KG1 (cell line): ENCODE measurements at places on chromosomes 11 and 22.

DNA sequence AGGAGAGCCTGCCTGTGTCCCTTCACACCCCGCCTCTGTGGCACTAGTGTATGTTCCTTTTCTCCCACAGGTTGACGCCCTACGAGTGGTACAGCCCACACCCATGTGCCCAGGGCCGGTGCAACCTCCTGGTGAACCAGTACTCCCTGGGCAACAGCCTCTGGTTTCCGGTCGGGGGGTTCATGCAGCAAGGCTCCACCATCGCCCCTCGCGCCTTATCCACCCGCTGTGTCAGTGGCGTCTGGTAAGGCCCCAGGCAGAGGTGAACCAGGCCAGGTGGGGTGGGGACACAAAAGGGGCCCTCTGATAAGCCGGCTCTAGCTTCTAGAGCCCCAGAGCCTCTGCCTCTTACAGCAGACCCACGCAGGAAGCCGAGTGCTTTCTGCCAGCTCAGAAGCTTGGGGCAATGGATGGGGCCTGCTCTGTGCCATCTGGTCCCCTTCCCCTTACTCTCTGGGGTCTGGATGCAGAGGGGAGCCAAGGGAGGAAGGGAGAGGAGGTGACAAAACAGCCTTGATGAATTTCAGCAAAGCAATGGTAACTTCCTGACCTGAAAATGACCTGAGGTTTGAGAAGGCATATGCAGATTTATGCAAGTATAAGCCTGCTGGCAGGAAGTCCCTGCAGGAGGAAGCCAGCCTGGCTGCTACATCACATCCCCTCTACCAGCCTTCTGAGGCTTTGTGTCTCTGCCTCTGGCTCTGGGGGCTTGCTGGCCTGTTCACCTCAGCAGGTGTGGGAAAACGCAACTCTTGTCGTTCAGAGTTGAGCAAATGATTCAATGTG, 67.0 kb upstream of the TBCEL start:
- peak; percentile 40 for DNase-seq

DNA sequence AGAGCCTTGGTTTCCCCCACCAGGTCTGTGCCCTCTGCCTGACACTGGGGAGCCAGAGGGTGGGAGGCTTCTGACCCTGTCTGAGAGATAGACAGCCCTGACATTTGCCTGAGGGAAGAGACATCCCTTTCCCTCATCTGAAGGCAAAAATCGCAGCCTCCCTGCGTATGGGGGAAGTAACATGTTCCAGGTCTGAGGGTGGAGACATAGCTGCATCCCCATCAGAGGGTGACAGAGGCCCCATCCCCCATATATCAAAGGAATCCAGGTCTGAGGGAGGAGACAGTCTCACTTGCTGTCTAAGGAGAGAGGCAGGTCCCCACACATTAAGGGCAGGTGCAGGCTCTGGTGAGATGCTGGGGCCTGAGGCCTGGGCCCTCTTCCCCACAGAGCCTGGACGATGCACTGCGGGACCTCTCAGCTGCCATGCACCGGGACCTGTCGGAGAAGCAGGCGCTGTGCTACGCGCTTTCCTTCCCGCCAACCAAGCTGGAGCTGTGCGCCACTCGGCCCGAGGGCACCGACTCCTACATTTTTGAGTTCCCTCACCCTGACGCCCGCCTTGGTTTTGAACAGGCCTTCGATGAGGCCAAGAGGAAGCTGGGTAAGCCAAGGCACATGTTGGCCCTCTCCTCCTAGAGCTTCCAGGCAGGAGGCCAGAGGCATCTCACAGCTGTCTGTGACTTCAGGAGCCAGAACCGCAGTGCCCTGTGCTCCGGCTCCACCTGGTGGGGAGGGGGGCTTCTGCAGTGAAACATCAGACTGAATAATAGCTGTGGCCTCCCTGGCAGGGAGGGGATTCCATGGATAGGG, 16.1 kb upstream of the RELT start:
- no peak for DNase-seq

- DNase-seq, result no peak
Measured at GRCh38 chr11:67576735-67577475, 6.7 kb upstream of the GSTP1 start.

GRCh38 chr22:44988671-44989070, 21.1 kb downstream of the PHF21B start:
- DNase-seq, result no peak
